ENCODE measurements at places on chromosomes 2 and 18. TPM values are rescaled to one million over a fixed set of nuclear protein-coding genes. Genes with fewer than 3 reads are reported as not detected.

DNA sequence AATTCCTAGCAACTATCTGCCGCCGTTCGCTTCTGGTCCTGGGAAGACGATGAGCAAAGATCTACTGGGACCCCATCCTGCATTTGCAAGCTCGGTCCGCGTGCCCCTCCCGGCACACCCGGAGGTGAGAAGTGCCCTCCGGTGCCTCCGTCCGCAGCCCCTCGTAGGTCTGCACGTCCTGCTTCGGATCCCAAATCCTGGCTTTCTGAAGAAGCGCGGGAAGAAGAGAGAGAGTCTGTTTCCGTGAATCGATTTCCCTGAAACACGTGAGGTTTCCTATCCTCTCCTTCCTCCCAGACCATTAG lies 5.0 kb upstream of the OSR1 start:
- DNase-seq, result peak; percentile 75

GRCh38 chr2:9169349-9170107 lies 37.1 kb upstream of the ASAP2 start:
- DNase-seq, result no peak

DNA sequence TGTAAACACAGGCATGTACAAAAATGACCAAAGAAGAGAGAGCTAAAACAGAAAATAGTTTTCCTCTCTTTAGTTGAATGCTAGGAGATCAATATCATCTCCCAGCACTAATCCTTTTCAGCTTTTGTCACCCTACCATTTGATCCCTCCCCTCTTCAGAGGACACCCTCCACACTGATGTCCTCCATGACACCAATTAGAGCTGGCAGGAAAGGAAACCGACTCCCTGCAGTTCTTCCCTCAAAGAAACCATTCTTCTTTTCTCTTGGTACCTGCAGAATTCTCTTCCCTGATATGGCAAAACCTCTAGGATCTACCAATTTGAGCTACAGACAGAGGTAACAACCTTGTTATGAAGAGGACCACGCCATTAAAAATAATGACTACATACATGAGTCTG lies 5.3 kb downstream of the EPB41L3 start:
- DNase-seq, result no peak

GRCh38 chr2:181570059-181570458 lies 86.8 kb downstream of the CERKL start:
- no peak for DNase-seq

DNA sequence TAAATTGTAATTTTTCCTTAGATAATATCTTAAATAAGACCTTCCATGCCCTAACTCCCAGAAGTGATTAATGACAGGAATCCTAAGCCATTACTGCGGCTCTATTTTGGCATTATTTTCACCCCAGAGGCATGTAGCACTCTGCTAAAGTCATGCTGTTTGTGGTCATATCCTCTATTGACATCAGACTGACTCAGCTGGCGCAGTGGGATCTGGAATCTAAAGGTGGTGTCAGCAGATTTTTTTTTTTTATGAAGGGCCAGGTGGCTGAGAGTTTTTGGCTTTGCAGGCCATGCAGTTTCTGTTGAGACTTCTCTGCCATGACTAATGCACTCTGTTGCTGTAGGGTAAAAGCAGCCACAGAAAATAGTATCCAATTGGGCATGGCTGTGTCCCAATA lies 64.1 kb upstream of the ACVR1C start:
- DNase-seq, result no peak

GRCh38 chr2:88218981-88219380 lies 48.8 kb downstream of the THNSL2 start:
- no peak for DNase-seq

DNA sequence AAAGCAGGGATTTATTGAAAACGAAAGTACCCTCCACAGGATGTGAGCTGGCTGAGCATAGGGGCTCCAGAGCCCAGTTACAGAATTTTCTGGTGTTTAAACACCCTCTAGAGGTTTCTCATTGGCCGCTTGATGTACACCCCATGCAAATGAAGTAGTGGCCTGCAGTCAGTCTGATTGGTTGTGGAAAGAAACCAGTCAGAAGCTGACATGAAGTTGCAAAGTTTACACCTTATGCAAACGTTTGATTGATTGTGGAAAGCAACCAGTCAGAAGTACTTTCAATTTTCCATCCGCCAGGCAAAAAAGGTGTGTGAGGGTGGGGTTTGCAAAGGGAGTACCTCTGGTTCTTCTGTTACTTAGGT lies 62.3 kb downstream of the VWA3B start:
- DNase-seq, result no peak

- DNase-seq, result no peak
Measured at GRCh38 chr2:64063924-64064331, 44.7 kb upstream of the VPS54 start.

The LINC00305 gene
- not detected for total RNA-seq

The GPBAR1 gene
- 4.2 TPM for total RNA-seq

The SERPINB5 gene
- not detected for total RNA-seq

The WDR7 gene
- total RNA-seq, result 29.7 TPM

The RAB31 gene
- total RNA-seq, result 94.0 TPM

The CYP27A1 gene
- 26.3 TPM for total RNA-seq
